ENCODE measurements at places on chromosomes 2 and 18. TPM values are rescaled to one million over a fixed set of nuclear protein-coding genes. Genes with fewer than 3 reads are reported as not detected.

Gene UGT1A7
- not detected for polyA plus RNA-seq

Gene CD8B
- not detected for polyA plus RNA-seq

Gene LCT
- polyA plus RNA-seq = not detected

Gene CPLX4
- not detected for polyA plus RNA-seq

Gene FAM237A
- not detected for polyA plus RNA-seq

Gene MEIS1
- polyA plus RNA-seq = 46.5 TPM

Gene NDC80
- polyA plus RNA-seq = 1.7 TPM

Gene CNGA3
- polyA plus RNA-seq = 0.64 TPM

Gene POTEJ
- polyA plus RNA-seq = 0.16 TPM

Gene PARD6G
- polyA plus RNA-seq = 8.8 TPM

Gene ERBB4
- 0.69 TPM for polyA plus RNA-seq

Gene SLC9A4
- 0.06 TPM for polyA plus RNA-seq

Gene DLGAP1
- polyA plus RNA-seq = 4.5 TPM

Gene SERPINB5
- not detected for polyA plus RNA-seq

Gene MDH1B
- 17.8 TPM for polyA plus RNA-seq

Gene SERPINE2
- 40.1 TPM for polyA plus RNA-seq

Gene ABCG5
- 0.38 TPM for polyA plus RNA-seq

Gene ALPI
- polyA plus RNA-seq = not detected

Gene NR4A2
- 0.48 TPM for polyA plus RNA-seq

Gene CDH19
- 0.11 TPM for polyA plus RNA-seq

Gene OR6B2
- polyA plus RNA-seq = not detected

Gene OTX1
- not detected for polyA plus RNA-seq

Gene SCG2
- polyA plus RNA-seq = 30.5 TPM

Gene CD226
- polyA plus RNA-seq = 0.11 TPM

Gene PAIP2B
- polyA plus RNA-seq = 14.4 TPM

Gene RAPH1
- polyA plus RNA-seq = 13.9 TPM

Gene C2orf92
- 10.7 TPM for polyA plus RNA-seq

Gene NPAS2
- polyA plus RNA-seq = 3.2 TPM

Gene IL36A
- not detected for polyA plus RNA-seq

Gene GALM
- polyA plus RNA-seq = not detected

Gene KCNG2
- not detected for polyA plus RNA-seq

Measured in neural cell (in vitro differentiated cells).